Ureter (tissue), 1 donor: ENCODE measurements at places on chromosomes 6 and 20. TPM values are rescaled to one million over a fixed set of nuclear protein-coding genes. Genes with fewer than 3 reads are reported as not detected.
A peak's percentile ranks its signal among the peaks of the same experiment; 100 is the strongest.

- DNase-seq, result no peak
Measured at GRCh38 chr20:61815678-61816077, 250.0 kb downstream of the TAF4 start.

DNA sequence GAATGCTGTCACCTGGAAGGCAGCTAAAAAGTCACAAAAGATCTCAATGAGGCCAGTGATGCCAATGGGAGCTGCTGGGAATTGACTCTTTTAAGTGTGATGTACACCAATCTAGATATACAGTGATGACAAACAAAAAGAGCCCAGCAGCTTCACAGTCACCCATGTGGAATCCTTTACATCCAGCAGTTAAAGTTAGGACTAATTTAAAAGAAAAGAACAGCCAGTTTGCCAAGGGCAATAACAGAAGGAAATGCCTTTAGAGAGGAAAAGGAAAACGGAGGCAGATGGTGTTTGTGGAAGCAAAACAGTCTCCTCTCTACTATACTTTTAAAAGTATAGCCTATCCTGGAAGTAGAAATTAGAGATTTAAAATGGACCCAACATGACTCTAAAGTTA is 873.5 kb downstream of the EPHA7 start:
- DNase-seq, result no peak

DNA sequence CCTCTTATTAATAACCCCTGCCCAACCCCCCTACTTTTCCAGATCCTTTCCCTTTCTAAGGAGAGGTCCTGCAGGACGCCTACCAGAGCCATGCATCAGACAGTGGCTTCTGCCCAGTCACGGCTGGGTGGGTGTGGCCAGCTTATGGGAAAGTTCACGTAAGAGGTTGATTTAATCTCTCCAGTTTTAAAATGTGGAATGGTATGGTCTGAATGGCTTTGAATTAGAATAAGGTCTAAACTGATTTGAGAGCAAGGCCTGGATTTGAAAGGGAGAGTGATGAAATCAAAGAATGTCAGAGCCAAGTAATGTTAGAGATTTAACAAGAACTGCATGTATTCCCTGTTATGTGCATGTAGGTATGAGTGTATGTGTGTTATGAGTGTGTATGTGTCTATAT is 275.7 kb downstream of the PAX1 start:
- no peak for DNase-seq

DNA sequence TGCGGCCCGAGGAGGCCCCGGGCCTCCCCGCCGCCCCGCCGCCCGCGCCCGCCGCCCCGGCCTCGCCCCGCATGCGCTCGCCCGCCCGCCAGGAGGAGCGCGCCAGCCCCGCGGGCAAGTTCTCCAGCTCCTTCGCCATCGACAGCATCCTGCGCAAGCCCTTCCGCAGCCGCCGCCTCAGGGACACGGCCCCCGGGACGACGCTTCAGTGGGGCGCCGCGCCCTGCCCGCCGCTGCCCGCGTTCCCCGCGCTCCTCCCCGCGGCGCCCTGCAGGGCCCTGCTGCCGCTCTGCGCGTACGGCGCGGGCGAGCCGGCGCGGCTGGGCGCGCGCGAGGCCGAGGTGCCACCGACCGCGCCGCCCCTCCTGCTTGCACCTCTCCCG is 1.5 kb downstream of the FOXQ1 start:
- DNase-seq, result no peak

DNA sequence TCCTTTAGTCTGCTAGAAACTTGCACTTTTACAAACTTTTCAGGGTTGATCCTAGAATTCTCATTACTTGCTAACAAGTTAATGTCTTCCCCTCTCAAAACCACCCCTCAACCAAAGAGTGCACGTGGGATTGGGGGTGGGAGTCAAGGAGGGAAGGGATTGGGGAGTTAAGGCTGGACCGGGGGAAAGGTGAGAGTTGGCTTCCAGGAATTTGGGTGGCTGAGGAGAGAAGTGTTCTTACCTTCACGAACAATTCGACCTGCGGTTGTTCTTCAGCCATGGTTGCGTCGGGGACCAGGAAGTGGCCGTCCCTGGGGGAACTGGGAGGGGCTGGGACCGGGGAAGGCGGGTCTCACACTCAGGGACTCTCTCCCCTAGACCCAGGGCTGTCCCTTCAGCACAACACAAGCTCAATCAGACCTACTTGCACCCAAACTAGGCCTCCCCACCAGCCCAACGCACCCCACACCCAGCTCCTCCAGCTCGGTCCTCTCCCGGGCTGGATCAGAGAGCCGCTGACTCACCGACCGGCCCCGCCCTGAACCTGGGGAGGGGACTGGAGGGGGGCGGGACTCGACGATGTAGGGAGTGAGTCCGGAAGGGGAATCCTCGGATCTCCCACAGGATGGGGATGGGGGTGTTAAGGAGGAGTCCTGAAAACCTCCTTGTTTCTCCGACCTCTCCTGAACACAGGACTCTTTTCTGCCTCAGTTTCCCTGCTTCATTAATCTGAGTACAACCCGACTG is at the start of gene CLIC1:
TSS of gene CLIC1 (minus strand) at position 510 of the 747 bp plus-strand sequence. CDS start at position 280, 230 bp downstream.
- peak; percentile 93 for DNase-seq

GRCh38 chr6:90226257-90226656 is 70.4 kb downstream of the BACH2 start:
- DNase-seq, result no peak

DNA sequence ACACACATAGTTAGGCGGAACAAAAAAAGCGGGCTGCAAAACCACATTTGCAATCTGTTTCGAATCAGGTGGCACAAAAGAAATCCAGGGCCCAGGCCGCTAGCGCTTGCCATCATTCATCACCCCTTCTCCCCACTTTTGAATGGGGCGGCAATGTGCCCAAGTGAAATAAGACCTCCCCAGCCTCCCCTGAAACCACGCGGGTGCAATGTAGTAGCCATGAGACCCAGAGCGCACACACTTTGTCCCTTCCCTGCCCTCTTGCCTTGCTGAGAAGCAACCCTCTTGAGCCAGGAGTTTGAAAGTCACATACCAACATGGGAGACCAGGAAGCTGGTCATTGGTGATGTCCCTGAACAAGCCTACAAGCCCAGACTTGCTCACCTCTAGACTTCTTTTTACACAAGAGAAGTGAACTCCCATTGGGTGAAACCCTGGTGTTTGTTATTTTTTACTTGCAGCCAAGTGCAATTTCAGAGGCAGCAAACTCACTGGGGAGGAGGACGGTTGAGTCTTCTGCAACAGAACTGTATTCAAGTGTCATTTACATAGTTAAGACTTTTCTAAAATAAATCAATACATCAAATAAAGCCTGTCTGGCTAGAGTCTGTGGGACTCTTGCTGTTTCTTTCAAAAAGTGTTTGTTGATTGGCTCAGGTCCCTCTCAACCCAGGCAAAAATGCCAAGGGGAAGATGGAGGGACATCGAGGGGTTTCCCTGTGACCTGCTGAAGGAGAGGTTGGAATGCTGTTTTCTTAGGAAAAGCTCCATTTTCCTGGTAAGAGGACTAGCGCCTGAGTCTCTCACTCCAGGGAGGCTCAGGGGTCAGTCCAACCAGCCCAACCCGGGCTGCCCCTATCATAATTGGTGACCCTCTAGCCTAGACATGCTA is 138.1 kb upstream of the PTPN1 start:
- no peak for DNase-seq

VWA7 gene
- total RNA-seq, result 5.5 TPM

DNA sequence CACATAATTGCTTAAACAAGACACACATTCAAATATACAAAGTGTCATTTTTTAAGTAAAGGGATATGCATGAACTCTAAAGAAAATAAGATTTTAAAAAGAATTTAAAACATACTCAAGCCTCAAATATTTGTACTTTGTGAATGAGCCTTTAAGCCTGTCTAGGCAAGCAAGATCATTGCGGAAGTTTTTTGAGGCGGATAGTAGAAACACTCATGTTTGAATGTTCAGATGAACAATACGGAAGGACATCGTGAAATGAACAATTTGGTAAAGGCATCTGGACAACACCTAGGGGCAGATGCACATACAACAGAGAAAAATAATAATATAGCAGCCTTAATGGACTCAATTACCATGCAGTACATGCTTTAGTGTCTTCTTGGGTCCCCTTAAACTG is 928.9 kb downstream of the TFAP2A start:
- DNase-seq, result no peak

- no peak for DNase-seq
Measured at GRCh38 chr6:13263669-13264068, 64.7 kb downstream of the TBC1D7 start.
